Posterior vena cava (tissue), 2 donors: ENCODE measurements at places on chromosomes 1 and 21. TPM values are rescaled to one million over a fixed set of nuclear protein-coding genes. Genes with fewer than 3 reads are reported as not detected.

EPHA10 gene
- 0.05 TPM for total RNA-seq

BNIPL gene
- 0.33 TPM for total RNA-seq

DNA sequence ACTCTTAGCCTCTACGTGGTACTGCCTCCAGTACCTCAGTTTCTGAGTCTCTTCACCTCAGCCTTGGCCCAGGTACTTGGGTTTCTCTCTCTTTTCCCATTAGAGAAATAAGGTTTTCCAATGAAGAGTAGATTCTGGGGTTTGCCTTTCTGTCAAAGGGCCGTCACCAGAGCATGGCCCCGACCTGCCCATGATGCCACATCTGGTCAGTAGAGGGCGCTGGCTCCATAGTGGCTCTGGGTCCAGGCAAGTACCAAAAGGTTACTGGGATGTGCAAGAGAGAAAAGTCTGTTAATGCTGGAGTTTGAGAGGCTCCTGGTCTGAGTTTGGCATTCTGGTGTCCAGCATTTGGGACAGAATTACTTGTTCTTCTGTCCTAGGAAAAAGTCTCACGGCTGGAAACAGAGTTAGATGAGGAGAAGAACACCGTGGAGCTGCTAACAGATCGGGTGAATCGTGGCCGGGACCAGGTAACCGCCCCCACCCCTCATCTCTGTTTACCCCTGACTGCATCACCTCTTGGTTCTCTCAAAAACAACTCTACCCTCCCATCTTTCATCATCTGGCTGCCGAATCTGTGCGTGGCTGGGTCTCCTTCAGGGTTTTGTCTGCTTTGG lies 5.3 kb upstream of the TUFT1 start:
- DNase-seq = peak; percentile 94

IQGAP3 gene
- 0.79 TPM for total RNA-seq

- DNase-seq = no peak
Observed at GRCh38 chr1:31691951-31692350, 11.9 kb downstream of the COL16A1 start.

DNA sequence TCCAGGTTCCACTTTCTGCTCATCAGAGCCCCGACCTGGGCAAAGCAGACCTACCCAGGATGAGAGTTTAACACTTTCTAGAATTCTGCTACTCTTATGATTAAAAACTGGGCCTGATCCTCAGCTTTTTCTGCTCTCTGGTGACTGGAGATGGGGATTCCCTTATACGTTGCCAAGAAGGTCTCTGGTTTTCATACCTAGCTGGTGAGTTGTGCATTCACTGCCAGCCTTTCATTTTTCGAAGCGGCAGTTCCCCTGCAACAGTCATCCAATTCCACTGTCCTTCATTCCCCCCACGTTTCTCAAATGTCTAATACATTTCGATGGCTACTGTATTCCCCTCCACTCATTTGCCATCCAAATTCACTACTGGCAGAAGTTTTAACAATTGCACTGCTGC lies 135.3 kb downstream of the ADSS2 start:
- DNase-seq = no peak

GRCh38 chr1:57638239-57638638 lies 214.4 kb upstream of the DAB1 start:
- DNase-seq = no peak

- DNase-seq = no peak
Observed at GRCh38 chr1:91803847-91804545, 82.0 kb downstream of the TGFBR3 start.

DNA sequence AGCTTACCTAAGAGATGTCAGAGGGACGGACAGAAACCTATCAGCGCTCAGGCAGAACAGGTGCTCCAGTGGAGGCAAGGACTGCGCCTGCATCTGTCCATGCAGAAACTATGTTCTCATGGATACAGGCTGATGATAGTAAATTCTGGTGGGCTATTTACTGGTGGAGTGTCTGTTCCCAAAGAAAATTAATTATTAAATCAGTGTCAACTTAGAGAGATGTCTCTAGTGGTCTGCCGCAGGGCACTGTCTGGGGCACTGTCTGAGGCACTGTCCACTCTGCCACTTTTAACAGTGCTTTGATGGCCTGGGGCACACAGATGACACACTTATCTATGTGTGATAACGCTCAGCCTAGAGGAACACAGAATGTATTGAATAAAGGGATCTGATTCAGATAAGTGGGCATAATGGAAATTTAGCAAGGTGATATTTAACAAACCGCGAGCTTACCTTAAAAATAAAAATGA lies 148.1 kb downstream of the RGS7 start:
- DNase-seq = no peak

DNA sequence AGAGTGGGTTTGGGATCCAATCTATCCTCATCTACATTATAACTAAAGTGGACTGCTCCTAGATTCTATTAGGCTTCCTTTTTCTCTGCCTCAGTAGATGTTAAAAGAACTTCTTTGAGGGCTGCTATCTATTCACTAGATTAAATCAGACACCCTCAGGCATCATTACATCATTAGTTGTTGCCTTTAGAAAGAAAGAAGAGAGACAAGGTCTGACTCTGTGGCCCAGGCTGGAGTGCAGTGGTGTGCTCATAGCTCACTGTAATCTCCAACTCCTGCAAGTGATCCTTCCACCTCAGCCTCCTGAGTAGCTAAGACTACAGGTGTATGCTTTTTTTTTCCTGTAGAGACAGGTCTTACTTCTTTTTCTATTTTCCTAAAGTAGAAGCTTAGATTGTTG lies 71.1 kb upstream of the EXO1 start:
- DNase-seq = no peak

GRCh38 chr1:3893190-3893589 lies 6.9 kb downstream of the C1orf174 start:
- no peak for DNase-seq

HOOK1 gene
- total RNA-seq = 0.62 TPM

DNA sequence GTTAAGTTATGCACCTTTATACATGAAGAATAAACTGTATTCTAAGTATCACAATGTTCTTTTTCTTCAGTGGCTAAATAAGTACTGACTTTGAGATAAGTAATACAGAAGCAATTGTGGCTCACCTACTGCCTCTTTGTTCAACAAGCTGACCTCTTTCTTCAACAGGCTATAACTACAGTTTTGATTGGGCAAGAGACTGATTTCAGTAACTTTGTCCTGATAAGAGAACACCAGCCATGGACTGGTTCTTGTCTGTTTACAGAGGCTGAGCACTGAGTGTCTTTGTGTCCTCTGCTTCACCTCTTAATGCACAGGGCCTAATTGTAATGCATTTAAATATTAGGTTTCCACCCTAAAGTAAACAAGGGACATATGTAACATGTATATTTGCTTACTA lies 34.6 kb upstream of the PDE4B start:
- no peak for DNase-seq

DNA sequence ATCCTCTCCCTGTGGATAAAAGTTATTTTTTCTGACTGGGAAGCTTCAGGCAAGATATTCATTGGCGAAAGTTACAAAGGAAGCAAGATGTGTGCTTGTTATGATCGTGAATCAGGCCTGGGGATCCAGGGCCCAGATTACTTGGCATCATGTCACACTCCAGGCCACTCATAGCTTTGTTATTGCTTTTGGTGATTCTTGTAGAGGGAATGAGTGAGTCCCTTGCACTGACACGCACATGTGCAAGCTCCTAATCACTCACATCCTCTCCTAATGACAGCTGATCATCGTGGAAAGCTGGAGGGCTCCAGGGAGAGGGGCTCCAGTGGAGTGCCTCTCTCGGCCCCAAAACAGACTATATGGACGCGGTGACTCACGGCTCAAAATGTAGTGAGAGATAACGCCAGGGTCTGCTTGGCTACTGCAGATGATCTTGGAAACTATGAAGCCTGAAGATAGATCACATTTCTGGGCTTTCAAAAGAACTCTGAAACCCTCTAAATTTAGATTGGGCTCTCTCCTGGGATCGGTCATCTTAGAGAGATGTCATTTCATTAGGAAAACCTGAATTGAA lies 481.1 kb upstream of the USP24 start:
- peak; percentile 81 for DNase-seq

SPRR4 gene
- total RNA-seq = not detected

DNA sequence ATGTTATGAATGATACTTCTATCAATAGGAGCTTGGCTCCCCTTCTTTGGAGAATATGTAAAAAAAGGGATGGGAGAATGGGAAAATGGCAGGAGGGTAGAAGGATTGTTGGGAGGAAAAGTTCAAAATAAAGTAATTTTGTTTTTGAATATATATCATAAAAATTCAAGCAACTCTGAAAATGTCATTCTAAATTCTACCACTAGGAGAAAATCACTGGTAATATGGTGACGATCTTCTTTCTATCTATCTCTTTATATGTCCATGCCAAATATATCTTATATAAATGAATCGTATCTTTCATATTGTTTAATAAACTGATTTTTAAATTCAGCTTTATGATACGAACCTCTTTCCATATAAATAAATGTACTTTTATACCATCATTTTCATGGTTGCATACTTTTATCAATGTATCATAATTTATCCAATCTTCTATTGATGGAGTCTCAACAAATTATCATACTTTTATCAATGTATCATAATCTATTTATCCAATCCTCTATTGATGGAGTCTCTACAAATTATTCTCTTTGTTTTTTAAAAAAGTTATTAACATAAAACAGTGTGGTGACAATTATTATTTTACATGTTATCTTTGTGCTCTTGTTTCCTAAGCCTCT lies 73.7 kb upstream of the MARK1 start:
- DNase-seq = no peak

DNA sequence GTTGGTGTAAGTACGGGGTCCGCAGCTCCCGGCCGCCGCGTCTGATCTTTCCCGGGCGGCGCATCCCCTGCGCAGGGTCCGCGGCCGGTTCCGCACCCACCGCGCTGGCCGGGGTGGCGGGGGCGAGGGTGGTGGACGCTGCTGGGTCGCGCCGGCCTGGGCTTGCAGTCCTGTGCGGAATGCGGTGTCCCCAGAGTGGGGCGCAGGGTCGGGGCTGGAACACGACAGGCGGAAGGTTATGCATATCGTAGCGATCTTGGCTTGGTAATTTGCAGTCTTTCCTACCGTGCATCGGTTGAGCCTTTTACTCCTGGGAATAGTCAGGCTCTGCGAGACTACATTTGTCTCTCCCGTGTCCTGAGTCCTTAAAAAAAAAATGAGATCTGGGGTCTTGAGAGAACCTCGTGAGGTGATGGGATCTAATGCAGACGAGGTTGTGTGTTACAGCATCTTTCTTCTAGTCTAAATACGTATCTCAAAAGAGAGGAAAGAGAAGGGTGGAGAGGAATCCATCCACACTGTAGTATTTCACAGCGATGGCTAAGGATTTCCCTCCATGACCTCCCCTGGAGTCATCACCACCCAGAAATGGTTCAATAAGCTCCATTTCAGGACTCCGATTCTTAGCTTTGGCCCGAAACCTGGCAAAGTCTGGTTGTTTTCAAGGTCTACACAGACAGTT lies 572 bp downstream of the ATP1B1 start:
- no peak for DNase-seq

GRCh38 chr1:202291001-202291400 lies 50.7 kb downstream of the UBE2T start:
- no peak for DNase-seq

DNA sequence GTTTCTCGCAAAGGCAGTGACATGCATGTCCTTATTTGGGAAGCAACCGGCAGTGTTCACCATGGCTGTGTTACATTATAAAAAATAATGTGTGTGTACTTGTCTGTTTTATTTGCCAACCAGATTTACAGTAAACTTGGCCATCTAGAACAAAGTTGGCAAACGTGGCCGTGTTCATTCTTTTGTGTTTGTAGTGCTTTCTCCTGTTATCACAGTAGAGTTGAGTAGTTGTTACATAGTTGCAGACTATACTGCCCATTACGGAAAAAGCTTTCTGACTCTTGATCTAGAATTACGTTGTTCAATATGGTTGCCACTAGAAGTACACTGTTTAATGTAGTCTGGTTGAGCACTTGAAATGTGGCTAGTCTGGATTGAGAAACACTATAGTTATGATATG lies 19.4 kb downstream of the SOAT1 start:
- DNase-seq = no peak

DNA sequence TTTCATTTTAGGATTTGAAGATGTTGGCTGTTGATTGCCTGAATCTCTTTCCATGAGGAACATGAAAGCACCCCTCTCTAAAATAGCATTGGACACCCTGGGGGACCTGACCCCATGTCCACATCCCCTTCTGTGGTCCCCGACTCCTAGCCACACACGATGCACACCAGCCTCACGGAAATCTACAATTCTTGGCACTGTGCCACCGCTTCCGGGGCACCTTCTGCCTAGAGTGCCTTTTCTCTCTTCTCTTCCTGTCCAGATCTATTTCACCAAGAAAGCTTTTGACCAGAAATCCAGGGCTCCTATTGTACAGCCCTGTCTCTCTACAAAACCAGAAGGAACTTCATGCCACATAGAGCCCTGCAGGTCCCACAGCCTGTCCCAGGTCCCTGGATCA lies 50.3 kb downstream of the MYSM1 start:
- no peak for DNase-seq

DNA sequence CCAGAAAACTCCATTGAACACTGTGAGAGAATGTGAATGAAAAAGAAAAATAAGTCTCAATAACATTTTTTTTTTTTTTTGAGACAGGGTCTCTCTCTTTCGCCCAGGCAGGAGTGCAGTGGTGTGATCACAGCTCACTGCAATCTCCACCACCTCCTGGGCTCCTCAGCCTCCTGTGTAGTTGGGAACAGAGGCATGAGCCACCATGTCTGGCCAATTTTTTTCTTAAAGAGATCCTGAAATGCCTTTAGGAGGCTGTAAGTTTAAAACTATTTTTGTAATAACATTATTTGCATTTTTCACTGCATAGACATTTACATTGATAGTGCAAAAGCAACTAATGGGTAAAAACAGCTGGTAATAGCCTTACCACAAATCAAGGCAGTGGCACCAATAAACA lies 35.3 kb downstream of the GDAP2 start:
- DNase-seq = no peak

DMRTA2 gene
- total RNA-seq = not detected

- no peak for DNase-seq
Observed at GRCh38 chr1:36100376-36100775, 11.7 kb downstream of the ADPRS start.

DNA sequence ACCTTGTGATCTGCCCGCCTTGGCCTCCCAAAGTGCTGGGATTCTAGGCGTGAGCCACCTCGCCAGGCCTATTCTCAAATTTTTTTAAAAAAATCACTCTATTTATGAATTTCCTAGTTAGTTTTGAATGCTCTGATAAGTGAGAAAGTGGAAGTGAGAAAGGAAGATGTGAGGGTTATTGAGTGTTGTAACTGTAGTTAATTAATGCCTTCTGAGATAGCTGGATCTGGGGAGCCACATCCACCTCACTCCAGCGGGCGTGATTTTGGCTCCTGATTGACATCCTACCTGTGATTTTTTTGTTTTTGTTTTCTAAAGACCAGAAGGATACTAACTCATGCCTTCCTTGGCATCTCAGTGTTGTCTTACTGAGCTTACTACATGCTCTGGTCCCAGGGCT lies 65.6 kb downstream of the ST3GAL3 start:
- no peak for DNase-seq
